RPMI7951 (cell line): ENCODE measurements at places on chromosomes 5 and 9.

- no peak for DNase-seq
Measured at GRCh38 chr9:107387409-107387808, 102.2 kb downstream of the KLF4 start.

- DNase-seq = no peak
Measured at GRCh38 chr5:126878634-126879033, 101.7 kb downstream of the LMNB1 start.

- no peak for DNase-seq
Measured at GRCh38 chr9:128077847-128078503, 9.9 kb downstream of the SLC25A25 start.

GRCh38 chr5:54207566-54207965 is 102.8 kb downstream of the ARL15 start:
- no peak for DNase-seq

- DNase-seq = no peak
Measured at GRCh38 chr9:137876781-137877386, 698 bp upstream of the CACNA1B start.

GRCh38 chr9:91930475-91930874 is 19.6 kb downstream of the ROR2 start:
- peak; percentile 14 for DNase-seq
